ENCODE measurements at places on chromosomes 3 and 15.

DNA sequence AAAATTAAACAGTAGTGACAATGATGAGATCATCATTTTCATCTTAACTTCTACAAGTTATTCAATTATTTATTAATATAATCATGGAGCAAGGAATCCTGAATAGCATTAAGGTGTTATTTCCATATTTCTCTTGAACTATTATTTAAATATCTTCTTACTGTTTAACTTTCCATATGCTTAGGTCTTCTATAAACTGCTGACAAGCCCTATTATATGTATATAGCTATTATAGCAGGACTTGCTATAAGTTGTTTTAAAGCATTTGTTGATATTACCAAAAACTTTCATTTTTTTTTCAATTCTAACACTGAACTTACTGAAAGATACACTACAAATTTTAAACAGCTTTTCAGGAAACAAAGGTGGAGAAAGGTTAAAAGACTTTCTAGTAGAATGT lies 76.7 kb downstream of the PLD1 start:
- DNase-seq = no peak

GRCh38 chr3:3799173-3800079 lies at the start of gene LRRN1:
Gene LRRN1, plus strand, starts transcription at chr3:3799431. Its CDS starts 45,211 bp downstream, at chr3:3844642.
- no peak for DNase-seq

GRCh38 chr15:82918162-82918561 lies 34.4 kb downstream of the HOMER2 start:
- no peak for DNase-seq

DNA sequence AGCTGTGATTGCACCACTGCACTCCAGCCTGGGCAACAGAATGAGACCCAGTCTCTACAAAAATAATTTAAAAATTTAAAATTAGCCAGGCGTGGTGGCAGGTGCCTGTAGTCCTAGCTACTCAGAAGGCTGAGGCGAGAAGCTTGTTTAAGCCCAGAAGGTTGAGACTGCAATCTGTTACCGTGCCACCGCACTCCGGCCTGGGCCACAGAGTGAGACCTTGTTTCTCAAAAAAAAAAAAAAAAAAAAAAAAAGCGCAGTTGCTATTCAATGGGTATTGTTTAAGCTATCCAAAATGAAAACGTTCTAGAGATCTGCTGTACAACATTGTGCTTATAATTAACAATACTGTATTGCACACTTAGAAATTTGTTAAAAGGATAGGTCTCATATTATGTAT lies 24.0 kb downstream of the ZNF148 start:
- no peak for DNase-seq

DNA sequence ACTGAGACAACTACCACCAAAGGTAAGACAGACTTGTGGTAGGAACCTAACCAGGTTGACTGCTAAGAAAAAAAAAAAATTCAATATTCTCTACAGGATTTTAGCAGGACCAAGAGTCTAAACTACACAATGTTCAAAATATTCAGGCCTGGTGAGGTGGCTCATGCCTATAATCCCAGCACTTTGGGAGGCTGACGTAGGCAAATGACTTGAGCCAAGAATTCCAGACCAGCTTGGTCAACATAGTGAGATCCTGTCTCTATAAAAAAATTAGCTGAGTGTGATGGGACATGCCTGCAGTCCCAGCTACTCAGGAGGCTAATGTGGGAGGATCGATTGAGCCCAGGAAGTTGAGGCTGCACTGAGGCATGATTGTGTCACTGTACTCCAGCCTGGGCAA lies 341.6 kb upstream of the WNT5A start:
- DNase-seq = no peak

- no peak for DNase-seq
Observed at GRCh38 chr3:144662729-144663128, 691.1 kb downstream of the DIPK2A start.

DNA sequence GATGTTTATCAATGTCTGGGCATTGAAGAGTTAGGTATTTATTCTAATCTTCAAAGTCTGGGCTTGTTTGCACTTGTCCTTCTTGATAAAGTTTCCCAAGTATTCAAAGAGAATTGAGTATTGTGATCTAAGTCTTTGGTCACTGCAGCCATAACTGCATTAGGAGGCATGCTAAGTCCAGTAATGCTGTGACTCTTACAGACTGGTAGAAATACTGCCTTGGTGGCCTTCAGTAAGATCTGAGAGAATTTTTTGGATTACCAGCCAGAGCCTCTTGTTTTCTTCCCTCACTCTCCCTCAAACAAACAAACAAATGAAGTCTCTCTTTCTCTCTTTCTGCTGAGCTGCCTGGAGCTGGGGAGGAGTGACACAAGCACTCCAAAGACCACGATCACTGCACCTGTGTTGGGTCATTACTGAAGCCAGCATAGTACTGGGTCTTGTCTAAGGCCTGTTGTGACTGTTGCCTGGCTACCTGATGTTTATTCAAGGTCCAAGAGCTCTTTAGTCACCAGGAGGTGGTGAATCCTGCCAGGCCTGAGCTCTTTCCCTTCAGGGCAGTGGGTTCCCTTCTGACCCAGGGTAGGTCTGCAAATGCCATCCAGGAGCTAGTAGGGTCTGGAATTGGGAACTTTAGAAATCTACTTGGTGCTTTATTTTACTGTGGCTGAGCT lies 14.8 kb upstream of the RBP2 start:
- no peak for DNase-seq

DNA sequence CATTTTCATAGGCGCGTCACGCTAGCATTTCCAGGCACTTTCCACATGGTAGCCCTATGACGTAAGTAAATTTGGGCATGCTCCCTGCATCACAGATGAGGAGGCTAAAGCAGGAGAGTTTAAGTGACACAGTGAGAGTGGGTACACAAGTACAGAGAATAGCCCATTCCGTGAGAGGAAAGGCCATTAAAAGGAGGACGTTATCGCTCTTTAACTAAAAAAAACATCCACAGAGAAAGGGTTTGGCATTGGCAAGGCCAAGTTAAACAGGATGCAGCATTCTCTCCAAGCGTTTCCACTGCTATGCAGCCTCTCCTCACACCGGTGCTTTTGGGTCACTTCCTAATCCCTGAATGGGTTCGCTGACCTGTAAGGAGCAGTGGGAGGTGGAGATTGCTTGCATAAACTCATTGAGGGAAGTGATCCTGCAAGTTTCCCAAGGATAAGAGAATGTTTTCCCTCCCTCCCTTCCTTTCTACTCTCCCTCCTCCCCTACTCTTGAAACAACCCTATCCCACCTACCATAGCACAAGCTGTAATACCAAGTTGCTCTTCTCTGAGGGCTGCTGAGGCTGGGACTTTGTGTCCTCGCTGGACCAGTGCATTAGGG lies 147.7 kb downstream of the VGLL4 start:
- no peak for DNase-seq

DNA sequence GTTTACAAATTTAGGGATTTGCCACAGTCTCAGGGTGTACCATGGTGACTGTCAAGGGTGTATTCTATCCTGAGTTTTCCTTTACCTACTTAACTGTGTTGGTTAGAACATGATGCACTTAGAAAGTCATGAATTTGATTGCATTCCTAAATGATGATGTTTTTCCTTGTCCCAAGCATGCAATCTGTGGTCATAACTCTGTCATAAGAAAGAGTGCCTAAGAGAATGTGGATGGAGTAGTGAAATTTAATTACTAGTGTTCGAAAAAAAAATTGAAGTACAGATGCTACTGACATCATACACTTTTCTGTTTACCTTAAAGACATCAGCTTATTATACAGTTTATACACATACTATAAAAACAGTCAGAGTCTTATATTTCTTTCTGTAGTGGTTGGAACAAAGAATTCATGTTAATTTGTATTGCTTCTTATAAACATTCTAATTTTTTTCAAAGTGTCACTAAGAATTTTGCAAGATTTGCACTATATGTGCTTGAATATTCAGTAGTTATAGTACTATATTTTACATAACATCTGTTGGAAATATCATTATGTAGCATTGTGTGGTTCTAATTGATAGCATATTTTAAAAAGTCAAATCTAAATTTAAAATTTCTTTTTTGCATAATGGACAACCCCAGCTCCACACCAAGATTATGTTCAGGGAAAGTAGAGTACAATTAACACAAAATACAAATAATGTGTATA lies 231.3 kb upstream of the KCNMB2 start:
- no peak for DNase-seq

DNA sequence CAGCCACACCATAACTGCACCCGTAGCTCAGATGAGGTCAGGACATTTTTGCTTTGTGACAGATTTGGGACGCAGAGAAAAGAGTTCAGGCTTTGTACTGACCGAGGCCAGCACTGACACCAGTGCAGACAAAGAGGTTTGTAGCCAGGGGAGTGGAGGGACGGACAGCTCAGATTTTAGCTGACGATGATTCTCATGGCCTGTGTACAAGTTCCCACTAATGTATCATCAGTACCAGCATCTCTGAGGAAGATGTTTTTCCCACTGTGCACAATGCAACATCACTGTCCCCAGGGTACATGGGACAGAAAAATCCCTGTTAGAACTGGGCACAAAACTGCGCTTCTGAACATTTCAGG lies 112.7 kb downstream of the SLCO3A1 start:
- DNase-seq = no peak

DNA sequence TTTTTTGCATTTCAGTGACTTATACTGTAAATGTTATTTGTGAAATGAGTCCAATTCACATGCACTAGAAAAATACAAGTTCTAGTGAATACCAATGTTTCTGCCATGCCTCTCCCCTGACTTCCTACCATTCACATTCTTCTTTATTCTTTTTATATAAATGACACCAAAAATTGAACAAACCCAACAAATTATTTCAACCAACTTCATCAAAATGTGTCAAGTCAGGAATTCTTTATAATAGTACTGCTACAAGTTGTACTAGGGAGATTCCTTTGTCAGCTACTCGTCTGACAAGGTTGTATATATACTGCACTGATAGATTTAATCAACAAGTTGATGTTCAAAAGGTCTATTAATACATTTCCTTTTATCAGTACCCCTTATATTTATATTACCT lies 3.0 kb downstream of the TBL1XR1 start:
- DNase-seq = no peak

DNA sequence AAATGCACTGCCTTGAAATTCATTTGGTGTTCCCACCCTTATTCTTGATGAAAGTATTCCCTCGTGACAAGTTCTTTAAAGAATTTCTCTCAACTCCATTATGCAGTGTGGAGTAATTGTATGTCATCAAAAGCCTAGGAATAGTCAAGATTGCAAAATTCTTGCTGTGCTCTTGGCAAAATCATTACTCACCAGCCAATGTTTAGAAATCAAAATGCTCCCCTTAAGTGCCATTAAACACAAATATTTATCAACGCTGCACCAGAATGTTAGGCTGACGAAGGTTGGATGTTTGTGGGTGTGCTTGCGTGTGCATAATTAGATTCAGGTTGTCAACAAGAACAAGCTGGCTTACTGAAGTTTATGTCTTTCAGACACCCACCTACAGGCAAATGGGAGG lies 40.5 kb downstream of the SST start:
- no peak for DNase-seq

DNA sequence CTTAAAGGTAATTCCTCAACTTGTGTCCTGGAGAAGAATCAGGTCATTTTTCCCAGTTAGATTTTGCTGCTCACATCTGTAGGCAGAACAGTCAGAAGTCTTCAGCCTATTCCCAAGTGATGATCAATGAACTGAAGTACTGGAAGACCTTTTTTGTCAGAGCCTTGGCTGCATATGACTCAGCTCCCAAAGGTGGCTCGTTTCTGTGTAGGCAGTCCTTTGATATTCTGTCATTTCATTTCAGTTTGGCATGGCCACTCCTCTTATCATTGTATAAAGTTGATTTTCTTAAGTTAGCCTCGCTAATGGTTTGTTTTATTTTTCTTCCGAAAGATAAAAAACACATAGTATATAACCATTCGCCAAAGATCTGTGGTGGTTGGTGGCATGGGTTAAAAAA lies 90.7 kb downstream of the KLHL25 start:
- DNase-seq = no peak

All from stimulated activated effector memory CD8-positive, alpha-beta T cell treated with anti-CD3 and anti-CD28 coated beads, Interleukin-12 subunit alpha, Interleukin-12 subunit beta, amount 100 ng/mL, for 72 hours (primary cell).